ENCODE measurements at places on chromosomes 3 and 15.
A peak's percentile ranks its signal among the peaks of the same experiment; 100 is the strongest.

GRCh38 chr15:90178468-90179435 lies 22.4 kb upstream of the SEMA4B start:
- DNase-seq = no peak

- DNase-seq = no peak
Observed at GRCh38 chr3:126607214-126607908, 47.6 kb downstream of the TXNRD3 start.

- peak; percentile 5 for DNase-seq
Observed at GRCh38 chr3:185746470-185746869, 78.4 kb downstream of the IGF2BP2 start.

DNA sequence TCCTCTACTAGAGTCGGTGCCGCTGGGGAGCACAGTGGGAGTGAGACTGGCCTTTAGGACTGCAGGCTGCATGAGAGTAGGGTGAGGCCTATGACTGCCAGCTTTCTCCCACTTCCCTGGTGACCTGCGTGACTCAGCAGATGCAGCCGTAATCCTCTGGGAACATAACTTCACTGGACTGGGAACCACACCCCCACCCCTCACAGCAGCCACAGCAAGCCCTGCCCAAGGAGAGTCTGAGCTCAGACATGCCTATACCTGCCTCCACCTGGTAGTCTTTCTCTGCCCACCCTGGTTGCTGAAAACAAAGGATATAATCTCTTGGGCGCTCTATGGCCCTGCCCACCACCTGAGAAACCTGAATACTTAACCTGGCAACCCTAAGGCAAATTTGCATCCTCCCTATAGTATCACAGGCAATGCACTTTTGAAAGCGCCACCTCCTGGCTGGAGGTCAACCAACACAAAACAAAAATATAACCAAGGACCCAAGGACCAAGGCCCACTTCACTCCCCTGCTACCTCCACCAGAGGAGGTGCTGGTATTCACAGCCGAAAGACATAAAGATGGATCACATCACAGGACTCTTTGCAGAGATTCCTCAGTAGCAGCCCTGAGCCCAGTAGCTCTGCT lies 308.9 kb downstream of the CTNNB1 start:
- DNase-seq = no peak

- no peak for DNase-seq
Observed at GRCh38 chr3:179732661-179733348, 80.0 kb downstream of the USP13 start.

- no peak for DNase-seq
Observed at GRCh38 chr3:37052860-37053259, 59.5 kb downstream of the MLH1 start.

- no peak for DNase-seq
Observed at GRCh38 chr3:194134231-194134756, 1.7 kb upstream of the HES1 start.

DNA sequence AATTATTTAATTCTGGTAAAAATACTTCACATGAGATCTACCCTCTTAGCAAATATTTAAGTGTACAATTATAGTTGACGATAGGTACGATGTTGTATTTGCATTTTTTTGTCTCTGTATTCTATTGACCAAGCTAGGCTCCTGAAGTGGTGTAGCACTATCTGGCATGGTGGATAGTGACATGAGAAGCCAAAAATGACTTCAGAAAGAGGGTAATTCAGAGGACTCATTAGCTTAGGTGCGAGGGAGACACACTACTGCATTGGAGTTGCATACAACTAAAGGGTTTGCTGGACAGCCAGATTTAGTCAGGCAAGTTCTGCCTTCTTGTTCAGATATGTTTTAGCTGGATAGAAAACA lies 50.6 kb downstream of the KBTBD8 start:
- no peak for DNase-seq

GRCh38 chr3:155262295-155262694 lies 31.2 kb downstream of the STRIT1 start:
- no peak for DNase-seq

GRCh38 chr15:38899300-38899699 lies 334.7 kb upstream of the RASGRP1 start:
- no peak for DNase-seq

DNA sequence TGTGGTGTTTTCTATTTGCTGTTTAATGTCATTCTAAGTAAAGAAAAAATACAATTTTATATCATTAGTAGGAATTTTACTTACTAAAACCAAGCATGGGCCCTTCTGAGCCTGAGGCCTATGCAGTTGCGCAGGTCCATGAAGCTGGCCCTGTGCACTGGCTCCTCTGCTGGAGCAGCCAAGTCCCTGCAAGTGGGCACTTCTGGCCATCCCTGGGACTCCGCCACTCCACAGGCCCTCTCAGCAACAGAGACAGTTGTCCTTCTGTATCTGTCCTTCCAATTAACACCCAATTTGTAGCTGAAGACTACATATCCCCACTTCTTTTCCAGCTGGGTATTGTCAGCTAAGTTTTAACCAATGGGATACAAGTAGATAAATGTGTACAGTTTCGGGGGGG lies 49.9 kb upstream of the RYK start:
- no peak for DNase-seq

GRCh38 chr3:70833239-70833960 lies 521.0 kb upstream of the MDFIC2 start:
- DNase-seq = no peak

DNA sequence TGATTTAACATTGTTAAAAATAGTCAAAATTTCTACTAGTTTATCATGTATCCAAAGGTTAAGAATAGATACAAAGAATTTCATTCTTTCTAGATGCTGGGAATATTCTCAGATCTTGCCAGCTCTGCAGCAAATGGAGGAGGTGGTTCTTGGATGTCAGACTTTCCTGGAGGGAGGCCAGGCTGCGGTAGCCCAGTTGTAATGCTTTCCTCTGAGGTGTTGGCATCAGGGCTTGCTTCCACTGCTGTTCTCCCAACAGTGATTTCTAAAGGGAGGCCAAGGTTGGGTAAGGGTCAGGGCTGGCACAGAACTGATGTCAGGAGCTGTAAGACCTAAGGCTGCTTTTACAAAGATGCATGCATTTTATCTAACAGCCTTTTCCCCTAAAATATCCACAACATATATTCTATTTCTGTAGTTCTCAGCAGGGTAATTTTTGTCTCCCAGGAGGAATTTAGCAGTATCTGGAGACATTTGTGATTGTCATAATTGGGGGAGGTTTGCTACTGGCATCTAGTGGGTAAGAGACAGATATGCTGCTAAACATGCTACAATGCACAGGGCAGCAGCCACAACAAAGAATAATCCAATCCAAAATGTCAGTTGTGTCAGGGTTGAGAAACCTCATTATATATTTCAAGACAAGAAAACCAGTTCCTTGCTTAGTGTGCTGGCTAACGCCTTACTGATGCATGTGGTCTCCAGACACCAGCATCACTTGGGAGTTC lies 42.0 kb upstream of the SPTSSB start:
- DNase-seq = no peak

DNA sequence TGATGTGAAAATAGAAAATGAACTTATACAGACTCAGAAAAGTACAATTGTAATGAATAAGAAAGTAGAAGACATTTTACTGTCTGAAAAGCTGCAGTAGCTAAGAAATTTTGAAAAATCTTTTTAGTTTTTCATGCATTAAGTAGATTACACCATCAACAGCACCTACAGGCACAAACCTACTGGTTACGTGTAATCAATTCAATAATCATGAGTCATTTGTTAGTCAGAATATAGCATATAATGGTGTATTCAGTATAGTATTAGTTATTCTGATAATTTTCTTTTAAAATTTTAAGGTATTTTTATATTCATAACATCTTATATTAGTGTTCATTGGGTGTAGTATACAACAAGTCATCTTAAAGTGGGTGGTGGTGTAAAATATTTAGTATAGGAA lies 550.5 kb upstream of the GBE1 start:
- DNase-seq = no peak

DNA sequence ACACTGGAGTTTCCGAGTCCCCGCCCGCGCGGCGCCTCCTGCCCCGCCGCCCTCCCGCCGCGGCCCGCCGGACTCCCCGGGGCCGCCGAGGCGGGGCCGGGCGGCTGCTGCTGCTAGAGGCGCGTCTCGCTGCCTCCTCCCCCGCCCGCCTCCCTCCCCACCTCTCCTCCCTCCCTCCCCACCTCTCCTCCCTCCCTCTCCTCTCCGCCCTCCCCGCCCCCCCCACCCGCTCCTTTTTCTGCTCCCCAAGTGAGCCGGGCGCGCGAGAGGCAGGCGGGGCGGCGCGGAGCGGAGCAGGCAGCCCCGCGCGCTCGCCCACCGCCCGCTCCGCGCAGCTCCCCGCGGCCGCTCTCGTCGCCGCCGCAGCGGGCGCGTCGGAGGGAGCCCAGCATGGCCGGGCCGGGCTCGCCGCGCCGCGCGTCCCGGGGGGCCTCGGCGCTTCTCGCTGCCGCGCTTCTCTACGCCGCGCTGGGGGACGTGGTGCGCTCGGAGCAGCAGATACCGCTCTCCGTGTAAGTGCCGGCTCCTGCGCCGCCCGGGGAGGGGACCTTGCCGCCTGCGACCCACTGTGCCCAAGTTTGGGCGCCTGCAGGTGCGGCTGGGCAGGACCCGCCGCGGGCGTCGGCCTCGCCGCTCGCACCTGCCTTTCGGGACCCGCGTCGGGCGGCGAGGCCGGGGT lies at the start of gene CACNA2D3:
TSS of gene CACNA2D3 (plus strand) at position 229 of the 679 bp plus-strand sequence.
- peak; percentile 16 for DNase-seq

- DNase-seq = no peak
Observed at GRCh38 chr3:178655488-178655887, 119.3 kb downstream of the KCNMB2 start.

DNA sequence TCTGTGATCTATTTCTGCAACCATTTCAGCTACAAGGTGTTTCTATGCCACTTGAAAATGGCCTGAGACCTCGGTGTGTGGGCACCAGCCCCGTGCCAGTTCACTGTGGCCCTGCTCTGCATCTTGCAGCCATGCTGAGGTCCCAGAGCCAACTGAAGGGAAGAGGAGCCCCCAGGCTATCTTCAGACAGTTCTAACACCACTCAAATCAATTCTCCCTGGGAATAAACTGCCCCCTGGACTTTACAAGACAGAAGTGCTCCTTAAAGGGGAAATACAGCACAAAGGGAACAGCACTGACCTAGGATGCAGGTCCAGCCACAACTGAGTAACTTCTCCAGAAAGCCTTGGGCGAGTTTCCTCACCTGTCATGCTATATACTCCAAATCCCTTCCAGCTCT lies 3.9 kb downstream of the XXYLT1 start:
- DNase-seq = no peak

GRCh38 chr15:25171111-25171811 lies 216.5 kb downstream of the SNRPN start:
- no peak for DNase-seq

GRCh38 chr3:30510596-30510995 lies 95.8 kb upstream of the TGFBR2 start:
- no peak for DNase-seq

DNA sequence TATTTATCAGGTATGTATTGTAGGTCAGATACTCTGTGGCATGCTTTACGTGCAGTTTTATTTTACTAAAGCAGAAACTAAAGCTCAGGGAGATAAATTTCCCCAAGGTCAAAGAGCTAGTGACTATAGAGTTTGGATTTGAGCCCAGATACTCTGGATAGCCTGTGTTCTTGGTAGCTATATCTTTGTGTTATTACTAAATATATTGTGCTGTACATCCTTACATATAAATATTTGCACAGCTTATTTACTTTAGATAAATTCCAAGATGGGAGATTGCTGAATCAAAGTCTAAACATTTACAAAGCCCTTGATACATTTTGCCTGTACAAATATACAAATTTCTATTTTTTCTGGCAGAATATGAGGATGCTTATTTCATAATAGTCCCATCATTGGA lies 660.9 kb upstream of the NAALADL2 start:
- DNase-seq = no peak

DNA sequence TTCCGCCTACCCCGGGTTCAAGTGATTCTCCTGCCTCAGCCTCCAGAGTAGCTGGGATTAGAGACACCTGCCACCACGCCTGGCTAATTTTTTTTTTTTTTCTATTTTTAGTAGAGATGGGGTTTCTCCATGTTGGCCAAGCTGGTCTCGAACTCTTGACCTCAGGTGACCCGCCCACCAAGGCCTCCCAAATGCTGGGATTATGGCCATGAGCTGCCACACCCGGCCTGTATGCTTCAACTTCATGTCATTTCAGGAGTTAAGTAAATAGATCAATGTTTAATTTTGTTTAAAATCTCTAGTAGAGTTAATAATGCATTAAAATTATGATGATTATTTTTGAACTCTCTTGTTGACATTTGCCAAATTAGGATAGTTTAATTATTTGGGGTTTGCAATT lies 121.1 kb upstream of the ALDH1A3 start:
- DNase-seq = no peak

- no peak for DNase-seq
Observed at GRCh38 chr15:34699968-34700640, 54.7 kb downstream of the GJD2 start.

DNA sequence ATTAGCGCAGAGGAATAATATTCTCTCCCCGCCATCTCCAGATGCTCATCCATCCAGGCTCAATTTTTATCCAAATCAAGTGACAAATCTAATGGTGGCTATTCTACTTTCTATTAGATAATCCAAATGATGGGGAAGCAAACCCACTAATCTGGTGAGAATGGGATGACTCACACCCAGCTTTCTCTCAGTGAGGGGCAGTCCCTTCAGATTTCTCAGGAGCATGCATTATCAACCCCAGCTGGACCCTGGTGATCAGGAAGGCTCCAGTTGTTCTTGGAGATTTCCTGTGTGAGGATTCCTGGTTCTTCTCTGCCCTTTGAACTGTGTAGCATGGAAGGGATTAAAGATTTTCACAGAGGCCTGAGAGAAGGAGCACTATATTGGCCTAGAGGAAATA lies 358.0 kb downstream of the WDR72 start:
- DNase-seq = no peak

GRCh38 chr3:25007974-25008658 lies 419.9 kb upstream of the RARB start:
- no peak for DNase-seq

GRCh38 chr15:57747206-57747896 lies 40.8 kb downstream of the POLR2M start:
- peak; percentile 14 for DNase-seq

DNA sequence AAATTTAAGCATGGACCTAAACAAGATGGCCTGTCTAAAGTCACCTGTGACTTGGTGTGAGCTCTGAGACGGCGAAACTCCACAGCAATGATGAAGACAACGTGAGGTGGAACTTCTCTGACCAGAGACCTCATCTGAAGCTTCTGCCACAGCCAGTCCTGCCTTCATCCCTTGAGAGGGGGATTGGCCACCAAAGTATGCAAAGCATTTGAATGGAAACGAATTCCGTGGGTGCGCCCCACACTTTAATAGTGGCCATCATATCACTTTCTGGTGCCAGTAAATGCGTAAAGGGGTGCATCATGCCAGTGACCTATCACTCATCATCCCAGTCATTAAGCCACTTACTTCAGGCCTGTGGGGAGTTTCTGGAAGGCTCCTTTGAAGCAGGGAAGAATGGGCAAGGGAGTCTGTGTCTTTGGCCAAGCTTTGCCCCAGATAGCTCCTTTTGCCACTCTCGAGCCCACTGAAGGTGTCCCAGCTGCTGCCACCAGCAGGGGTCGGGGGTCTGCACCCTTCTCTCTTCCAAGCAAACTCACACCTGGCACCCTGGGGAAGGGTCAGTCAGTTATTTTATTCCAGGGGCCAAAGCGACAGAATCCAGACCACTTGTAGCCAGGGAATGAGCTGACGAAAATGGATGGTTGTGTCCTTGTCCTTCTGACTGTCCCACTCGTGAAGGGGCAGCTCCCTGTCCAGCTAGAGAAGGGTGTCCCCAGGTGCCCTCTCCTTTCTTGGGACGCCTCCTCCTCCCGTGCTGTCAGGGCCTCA lies 17.7 kb downstream of the MUC20 start:
- DNase-seq = no peak

GRCh38 chr3:119324899-119325298 lies 30.7 kb downstream of the ARHGAP31 start:
- no peak for DNase-seq

- DNase-seq = no peak
Observed at GRCh38 chr3:140170612-140171011, 235.6 kb downstream of the CLSTN2 start.

Measured in NCI-H510A treated with DMSO at 0.1 percent for 48 hours (cell line).